ENCODE measurements at places on chromosomes 3 and 15.

GRCh38 chr3:52367891-52368880, 52.1 kb downstream of the DNAH1 start:
- peak; percentile 26 for DNase-seq

DNA sequence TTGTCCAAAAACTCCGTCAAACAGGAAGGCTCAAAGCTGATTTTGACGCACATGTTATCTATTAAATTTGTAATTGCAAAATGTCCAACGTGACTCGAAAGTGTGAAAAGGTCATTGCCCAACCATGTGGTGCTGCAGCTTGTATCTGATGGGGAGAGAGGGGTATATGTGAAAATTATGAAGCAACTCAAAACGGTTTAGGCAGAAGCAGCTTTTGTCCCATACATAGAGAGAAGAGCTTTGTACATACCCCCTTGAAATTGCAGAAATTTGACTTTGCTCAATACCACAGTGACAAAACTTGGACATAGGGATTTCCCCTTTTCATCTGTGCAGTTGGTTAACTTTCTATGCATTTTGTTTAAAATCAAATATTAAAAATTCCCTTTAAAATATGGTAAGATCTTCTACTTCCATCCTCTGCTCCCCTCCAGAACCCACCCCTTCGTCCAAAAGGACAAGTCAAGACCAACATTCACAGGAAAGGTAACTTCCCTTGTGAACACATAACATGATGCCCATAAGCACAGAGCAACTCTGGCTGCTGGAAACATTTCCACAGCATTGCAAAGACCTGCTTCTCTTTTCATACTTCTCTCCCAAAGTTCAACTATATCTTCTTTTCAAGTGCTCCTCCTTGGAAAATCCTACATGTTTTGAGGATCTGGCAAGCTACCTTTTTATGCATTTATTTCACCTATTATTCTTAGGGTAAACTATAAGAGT, 253.7 kb upstream of the THBS1 start:
- no peak for DNase-seq

DNA sequence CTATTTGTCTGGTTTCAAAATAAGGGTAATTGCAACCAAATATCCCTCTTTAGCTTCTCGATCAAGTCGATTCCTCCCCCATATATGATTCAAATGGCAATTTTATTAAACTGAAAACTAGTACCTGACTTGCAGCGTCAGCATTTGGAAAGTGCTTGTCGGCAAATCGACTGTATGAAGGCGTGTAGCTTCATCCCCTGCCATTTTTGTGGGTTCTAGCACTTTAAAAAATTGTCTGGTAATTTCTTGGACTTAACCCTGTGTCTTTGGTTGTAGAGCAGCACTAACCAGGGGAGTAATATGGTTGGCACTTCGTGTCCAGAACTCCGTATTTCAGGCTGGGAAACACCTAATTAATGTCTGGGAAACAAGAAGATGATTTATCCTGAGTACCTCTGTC, 573 bp downstream of the MME start:
- no peak for DNase-seq

DNA sequence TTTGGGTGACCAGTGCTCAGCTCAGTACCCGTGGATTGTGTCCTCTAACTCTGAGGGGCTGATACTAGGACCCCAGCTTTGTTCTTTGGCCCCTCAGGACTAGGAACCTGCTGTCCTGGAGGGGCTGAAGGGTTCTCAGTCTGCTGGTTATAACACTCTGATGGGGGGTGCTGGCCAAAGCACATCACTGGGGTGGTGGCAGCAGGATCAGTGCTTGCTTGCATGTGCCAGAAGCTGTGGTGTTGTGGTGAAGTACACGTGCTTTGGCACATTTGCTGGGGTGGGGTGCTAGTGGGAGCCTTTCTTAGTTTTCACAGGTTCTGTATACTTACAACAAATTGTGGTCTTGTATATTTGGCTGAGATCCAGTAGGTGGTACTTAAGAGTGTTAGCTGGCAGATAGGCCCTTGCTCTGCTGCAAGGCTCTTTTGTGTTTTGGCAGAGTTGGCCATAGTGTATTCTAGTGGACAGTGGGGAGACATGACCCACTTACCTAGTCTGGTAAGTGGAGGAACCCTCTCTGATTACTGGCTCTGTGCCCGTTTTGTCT, 344.3 kb downstream of the EDEM1 start:
- DNase-seq, result no peak

- DNase-seq, result no peak
These were observed 49.0 kb downstream of the UBE2E2 start for GRCh38 chr3:23252122-23252521.

- DNase-seq, result no peak
These were observed 107.4 kb upstream of the MLF1 start for GRCh38 chr3:158463556-158463955.

DNA sequence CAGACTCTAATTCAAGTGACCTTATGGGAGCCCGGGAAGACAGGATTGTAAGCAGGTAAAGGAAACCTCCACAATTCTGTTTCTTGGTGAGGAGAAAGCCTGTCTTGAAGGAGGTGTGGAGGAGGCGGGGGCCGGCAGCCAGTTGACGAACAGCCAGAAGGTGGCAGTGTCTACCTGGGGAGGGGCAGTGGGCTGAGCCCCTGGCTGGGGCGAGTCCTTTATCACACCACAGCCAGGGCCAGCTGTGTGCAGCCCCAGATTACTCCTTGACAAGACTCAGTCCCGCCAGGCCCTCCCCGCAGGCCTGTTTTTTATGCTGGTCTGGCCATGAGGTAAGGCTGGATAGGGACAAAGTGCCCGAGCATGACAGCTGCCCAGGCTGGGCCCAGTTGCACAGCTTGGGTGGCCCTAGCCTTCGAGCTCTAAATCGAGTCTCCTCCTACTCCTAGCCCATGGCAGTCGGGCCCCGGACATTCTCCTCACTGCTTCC, 40.9 kb upstream of the IDH2 start:
- peak; percentile 12 for DNase-seq

- peak; percentile 64 for DNase-seq
These were observed at the start of gene NCKIPSD for GRCh38 chr3:48685603-48686511. NCKIPSD (minus strand) TSS chr3:48685915; CDS start chr3:48685807, 108 bp downstream.

DNA sequence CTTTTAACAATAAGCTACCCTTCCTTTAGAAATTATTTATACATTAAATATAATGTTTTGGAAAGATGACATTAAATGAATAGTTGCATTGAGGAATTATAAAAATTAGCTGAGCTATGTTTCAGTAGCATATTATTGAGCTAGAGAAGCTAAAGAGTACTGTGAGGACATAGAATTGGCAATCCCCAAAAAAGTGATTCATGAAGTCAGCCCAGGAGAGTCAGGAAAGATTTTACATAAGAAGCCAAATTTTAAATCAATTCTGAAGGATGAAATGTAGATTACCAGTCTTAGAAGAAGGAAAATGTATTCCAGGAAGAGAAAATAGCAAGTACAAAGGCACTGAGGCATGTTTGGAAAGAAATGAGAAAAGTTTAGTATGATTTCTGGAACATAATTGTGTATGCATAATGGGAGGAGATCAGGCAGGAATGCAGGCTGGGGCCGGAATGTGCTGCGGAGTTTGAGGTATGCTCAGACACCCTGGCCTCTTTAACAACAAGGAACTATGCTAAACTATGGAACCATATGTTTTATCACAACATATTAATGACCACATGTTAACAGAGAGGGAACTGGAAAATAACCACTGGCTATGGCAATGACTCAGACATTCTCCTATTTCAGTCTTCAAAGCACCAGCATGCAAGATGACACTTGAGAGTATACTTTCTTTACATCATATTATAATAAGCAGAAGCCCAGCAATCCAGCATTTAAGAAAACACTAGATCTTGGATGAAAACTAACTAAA, 103.3 kb upstream of the COL8A1 start:
- no peak for DNase-seq

- no peak for DNase-seq
These were observed 138.3 kb downstream of the P3H2 start for GRCh38 chr3:189982321-189982945.

- no peak for DNase-seq
These were observed 127.1 kb downstream of the KCNMB2 start for GRCh38 chr3:178663201-178663934.

- DNase-seq, result no peak
These were observed 666 bp upstream of the FAM219B start for GRCh38 chr15:74907163-74907870.

DNA sequence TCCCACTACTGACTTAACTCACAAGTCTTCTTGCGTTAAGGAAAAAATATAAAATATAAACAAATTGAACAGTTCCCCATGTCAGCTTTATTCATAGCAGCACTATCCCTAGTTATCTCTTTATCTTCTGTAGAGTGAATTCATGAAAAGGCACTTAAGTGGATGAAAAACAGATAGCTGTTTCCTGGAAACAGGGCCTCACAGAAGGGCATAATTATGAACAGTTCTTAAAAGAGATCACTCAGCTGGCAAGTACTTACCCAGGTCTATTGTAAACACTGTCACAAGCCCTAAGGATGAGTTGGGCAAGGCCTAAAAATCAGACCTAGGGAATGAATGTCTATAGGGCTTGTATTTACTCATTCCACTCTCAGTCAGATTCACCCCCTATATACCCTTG, 10.7 kb downstream of the MB21D2 start:
- no peak for DNase-seq

DNA sequence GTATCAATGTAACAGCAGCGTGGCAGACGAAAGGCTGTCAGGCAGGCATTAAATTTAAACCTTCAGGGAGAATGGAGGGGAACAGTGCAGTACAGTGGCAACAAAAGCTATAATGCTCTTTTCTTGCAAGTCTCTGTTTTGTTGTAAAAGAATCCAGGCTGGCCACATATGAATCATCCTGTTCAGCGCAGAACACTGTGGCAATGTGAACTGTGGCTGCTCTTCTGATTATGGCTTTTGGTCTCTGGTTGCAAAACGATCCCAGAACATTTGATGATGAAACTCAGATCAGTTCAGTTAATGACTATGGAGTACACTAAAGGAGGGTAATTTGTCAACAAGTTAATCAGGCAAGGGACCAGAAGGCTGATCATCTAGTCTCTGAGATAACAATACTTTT, 219.7 kb upstream of the SGO1 start:
- DNase-seq, result no peak

- DNase-seq, result no peak
These were observed 7.3 kb downstream of the FAM98B start for GRCh38 chr15:38461066-38461833.

DNA sequence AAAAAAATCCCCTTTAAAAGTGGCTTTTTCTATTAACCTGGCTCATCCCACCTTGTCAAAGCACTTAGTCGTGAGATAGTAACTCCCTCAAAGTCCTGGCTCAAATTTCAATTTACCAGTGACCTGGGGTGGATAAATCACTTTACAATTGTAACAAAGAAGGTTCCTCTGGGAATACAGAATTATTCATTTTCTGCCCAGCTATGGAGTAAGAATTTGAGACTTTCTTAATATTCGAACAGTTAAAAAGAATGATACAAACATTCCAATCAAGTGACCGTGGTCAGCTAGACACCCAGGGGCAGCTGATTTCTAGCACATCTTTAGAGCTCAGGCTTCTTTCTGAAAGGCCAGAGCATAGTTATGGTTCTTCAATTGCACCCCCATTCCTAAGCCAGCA, 291.0 kb upstream of the TGFBR2 start:
- DNase-seq, result no peak

DNA sequence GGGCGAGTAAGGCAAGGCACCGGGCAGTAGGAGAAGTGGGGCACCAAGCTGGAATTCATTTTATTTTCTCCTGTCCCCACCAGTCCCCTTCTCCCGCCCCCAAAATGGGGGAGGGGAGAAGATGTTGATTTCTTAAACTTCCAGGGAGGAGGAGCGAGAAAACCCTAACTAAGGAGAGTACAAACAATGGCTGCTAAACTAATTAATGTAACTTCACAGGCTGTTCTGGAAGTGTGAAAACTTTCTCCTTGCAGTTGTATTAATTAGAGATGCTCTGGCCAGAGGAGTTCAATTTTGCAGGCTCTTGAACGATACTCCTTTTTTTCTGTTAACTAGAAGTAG, 11.5 kb downstream of the ZIC4 start:
- DNase-seq, result no peak

DNA sequence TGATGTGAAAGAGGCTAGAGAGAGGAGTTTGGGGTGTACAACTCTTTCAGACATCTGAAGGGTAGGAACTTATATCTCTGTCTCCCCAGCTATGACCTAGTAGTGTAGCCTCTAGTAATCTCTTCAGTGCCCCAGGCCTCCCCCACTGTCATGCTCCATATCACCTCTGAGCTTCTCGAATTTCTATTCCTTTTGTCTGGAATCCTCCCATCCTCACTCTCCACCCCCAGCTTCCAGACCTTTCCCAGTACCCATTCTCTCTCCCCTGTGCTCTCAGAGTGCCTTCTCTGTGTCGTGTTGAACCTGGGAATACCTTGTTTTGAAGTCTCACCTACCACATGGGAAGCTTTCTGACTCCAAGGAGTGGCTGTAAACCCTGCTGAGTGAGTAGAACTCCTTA, 3.6 kb upstream of the RBPMS2 start:
- no peak for DNase-seq

DNA sequence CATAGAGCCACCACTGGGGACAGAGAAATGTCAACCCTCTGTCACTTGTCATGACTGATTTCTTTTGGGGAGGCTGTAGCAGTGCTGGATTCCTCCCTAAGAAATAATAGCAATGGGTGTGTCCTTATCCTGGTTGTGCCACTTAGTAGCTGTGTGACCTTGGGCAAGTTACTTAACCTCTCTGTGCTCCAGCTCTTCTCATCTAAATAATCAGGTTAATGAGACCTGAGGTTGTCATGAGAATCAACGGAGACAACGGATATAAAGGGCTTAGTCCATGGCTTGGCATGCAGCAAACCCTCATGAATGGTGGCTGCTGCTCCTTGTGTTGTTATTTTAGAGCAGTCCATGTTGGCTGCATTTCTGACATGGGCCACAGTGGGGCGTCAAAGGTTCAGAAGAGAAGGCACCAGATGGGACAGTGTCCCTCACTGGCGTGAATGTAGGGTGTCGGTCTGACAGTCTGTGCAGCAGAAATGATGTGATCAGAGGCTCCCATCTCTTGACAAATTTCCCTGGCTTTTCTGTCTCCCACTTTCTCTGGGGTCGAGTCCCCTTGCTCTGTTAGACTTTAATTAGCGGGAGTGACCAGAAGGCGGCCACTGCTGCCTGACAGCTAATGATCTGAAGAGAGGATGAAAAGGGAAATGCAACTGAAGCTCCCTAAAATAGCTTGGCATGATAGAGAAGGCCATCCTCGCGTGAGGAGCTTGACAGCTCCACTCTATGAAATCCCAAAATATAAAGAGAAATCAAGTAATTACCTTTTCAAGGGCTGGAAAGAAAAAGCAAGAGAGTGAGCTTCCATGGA, 209.4 kb downstream of the CADPS start:
- peak; percentile 43 for DNase-seq

DNA sequence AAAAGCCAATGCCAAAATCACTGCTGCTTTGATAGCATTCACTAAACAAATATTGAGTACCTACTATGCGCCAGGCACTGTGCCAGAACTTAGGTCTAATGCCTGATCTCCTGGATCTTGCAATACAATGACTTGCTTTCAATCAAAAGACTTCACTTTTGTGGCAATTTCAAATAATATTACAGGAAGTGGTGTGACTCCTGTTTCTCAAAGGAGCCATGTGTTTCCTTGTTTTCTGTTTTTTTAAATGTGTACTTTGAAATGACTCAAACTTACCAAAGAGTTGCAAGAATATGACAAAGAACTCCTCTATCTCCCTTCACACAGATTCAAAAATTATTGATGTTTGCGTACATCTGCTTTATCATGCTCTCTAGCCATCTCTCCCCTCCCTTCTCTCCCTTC, 18.3 kb downstream of the OSBPL10 start:
- no peak for DNase-seq

GRCh38 chr3:45635475-45636256, 41.1 kb downstream of the LIMD1 start:
- DNase-seq, result no peak

GRCh38 chr15:93274257-93274656, 185.2 kb upstream of the RGMA start:
- DNase-seq, result no peak
